ENCODE measurements at places on chromosomes 1 and 21. TPM values are rescaled to one million over a fixed set of nuclear protein-coding genes. Genes with fewer than 3 reads are reported as not detected.
A peak's percentile ranks its signal among the peaks of the same experiment; 100 is the strongest.

GBP7 gene
- total RNA-seq, result not detected

DNA sequence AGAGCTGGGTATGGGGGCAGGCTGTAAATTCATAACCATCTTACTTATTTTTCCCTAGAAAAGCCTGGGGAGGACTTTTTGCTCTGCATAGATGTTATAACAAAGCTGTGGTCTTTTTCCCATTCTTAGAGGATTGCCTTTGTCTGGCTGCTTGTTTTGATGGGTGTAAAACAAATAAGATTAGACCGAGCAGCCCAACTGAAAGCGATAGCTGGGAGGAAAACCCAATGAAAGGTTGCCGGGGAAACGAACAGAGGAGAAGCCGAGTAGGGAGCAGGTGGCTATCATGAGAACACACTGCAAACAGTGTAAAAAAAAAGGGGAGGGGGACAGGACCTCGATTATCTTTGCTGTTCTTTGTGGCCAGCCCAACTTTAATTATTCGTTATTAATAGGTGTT, 1.9 kb downstream of the ELAVL4 start:
- DNase-seq, result no peak

DNA sequence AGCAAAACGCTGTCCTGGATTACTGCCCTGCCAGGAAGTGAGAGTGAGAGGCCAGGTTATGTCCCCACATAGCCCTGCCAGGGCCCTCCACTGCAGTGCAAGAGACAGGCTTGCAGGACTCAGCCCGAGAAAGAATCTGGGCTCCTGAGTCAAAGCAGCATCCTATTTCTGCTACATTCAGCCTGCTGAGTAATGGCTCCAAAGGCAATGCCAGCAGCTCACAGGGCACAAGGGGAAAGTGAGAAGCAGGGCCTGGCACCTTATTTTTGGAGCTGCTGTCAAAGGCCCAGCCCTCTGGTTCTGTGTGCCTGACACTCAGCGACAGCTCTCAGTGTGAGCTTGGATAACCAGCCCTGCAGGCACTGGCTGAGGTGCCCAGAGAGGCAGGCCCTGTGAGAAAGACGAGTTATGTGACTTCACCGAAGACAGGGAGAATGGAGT, 83.9 kb downstream of the DTL start:
- no peak for DNase-seq

GRCh38 chr1:78275906-78276685, 214.7 kb upstream of the PTGFR start:
- DNase-seq, result no peak

MED8 gene
- 39.5 TPM for total RNA-seq

DNA sequence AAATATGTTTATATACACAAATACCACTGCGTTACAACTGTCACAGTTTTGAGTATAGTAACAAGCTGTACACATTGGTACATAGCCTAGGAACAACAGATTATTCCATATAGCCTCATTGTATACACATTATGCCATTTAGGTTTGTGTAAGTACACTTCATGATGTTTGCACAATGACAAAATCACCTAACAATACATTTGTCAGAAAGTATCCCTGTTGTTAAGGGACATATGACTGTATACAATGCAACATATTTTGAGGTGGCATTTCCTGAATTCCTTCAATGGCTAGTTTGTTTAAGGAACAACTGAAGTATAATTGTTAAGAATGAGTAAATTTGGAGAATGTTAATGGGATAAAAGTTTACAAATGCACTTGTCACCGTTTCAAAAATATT, 19.0 kb downstream of the PLPPR5 start:
- DNase-seq, result no peak

DNA sequence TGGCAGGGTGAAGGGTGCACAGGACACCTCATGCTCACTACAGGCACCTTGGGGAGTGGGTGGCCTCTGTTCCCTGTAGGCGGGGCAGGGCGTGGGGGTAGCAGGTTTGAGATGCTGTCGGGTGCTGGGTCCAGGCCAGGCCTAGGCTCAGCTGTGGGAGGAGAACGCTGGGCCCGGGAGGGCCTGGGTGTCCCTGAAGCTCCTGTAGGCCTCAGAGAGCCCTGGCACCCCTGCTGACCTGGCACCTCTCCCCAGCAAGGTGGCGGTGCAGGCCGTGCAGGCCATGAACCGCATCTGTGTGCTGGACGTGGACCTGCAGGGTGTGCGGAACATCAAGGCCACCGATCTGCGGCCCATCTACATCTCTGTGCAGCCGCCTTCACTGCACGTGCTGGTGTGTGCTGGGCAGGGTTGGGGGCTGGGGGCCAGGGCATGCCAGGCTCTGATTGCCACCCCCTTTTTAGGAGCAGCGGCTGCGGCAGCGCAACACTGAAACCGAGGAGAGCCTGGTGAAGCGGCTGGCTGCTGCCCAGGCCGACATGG, 2.5 kb upstream of the GJC2 start:
- DNase-seq, result no peak

DNA sequence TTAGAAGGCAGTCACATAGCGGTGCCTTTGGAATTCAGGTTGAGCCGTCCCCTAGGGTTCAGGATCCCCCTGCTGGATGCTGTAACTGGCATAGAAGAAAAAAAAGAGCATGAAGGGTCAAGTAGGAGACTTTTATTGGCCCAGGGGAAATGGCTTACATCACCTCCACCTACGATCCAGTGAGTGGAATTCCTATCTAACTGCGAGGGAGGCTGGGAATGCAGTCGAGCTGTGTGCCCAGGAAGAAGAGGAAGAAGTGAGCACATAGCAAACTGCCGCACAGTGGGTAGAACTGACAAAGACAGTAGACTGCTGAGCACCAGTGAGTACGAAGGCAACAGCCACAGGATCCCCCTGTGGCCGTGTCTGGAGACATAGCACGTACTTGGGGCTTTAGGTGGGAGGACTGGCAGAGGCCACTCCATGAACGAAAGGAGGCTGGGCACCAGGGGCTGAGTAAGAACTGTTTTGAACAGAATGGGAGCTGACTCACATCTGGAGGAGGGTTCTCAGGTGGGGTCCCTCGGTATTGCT, 79.2 kb downstream of the RNF220 start:
- DNase-seq, result no peak

LINGO4 gene
- not detected for total RNA-seq

DNA sequence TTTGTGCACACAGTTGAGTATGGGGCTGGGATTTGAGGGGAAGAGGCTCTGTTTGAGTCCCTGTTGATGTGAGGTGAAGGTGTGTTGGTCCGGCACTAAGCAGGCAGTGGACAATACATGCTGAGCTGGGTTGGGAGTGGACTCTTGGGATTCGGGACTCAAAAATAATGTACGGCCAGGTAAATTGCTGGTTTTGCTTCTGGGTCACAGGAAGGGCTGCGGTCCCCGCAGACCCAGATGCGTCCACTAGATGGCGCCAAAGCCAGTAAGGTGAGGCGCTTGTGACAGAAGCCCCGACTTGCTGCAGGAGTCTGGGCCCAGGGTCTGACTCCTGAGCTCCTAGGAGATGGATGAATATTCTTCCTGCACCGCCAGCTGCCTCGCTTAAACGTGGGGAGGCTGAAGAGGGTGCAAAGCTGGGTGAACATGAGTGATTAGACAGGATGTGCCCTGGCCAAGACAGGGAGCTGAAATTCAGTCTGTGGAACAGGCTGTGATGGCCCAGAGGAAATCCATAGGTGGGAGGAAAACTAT, 61.4 kb downstream of the ACBD3 start:
- peak; percentile 85 for DNase-seq

DNA sequence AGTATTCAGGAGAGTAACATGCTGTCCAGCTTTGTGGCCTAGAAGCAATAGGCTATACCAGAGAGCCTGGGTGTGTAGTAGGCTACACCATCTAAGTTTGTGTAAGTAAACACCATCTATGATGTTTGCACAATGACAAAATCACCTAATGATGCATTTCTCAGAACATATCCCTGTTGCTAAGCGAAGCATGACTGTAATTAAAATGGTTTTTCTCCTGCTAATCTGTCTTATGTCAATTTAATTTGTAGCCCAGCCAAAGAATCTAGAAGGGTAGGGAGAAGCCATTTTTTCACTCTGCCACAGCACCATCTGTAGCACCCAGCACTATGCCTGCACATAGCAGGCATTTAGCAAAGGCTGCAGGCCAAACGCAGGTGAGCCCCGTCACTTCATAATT, 2.0 kb upstream of the TTC24 start:
- DNase-seq, result no peak

- no peak for DNase-seq
These were observed 363.6 kb downstream of the PLPP3 start for GRCh38 chr1:56215771-56216170.

ADAMTS1 gene
- total RNA-seq, result 20.6 TPM

- no peak for DNase-seq
These were observed 10.5 kb downstream of the ACOT11 start for GRCh38 chr1:54558434-54559030.

DNA sequence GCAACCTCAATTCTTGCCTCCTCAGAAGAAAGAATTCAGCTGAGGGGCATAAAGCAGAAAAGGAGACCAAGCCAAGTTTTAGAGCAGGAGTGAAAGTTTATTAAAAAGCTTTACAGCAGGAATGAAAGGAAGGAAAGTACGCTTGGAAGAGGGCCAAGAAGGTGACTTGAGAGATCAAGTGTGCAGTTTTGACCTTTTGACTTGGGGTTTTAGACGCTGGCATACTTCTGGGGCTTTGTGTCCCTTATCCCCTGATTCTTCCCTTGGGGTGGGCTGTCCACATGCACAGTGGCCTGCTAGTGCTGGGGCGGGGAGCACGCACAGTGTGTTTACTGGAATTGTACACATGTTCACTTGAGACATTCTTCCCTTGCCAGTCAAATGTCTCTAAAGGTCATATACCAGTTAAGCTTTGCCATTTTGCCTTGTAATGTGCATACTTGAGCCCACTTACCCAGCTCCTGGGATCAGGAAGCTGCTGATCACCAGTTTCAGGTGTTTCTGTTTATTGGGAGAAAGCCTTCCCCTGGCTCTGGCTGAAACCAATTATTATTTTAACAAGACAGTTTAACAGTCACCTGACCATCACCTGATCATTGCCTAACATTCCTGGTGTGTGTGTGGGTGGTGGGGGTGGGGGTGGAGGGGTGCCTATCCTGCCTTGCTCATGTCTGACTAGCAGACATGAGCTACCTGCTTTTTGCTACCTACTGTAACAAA, 36.2 kb downstream of the UTP25 start:
- DNase-seq, result no peak

DNA sequence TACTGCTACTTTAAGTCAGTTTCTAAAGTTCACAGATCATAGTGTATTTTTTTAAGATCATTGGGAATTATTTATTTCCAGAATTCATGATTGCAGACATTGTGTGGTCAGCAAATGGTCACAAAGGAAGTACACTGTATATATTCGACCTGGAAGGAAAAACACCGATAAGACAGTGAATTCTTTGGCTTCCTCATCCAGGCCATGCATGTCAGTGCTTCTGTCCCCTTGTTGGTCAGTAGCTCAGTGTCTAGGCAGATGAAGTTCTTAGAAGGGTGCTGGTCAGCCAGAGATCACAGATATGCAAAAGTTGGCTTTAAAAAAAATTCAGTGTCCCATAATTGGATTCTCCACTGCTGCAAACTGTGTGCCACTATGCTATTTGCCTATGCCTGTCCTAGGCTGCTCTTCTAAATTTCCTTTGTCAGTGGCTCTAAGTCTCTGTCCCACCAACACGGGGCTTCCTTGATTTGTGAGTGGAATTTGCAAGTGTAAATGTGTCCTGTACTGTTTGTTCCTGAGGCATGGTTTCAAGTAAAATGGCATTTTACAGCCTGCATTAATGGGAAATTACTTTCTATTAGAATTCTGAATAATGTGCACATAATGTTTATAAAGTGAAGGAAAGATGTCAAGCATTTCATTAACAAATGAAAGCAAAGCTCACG, 12.0 kb upstream of the VAMP4 start:
- DNase-seq, result no peak

DNA sequence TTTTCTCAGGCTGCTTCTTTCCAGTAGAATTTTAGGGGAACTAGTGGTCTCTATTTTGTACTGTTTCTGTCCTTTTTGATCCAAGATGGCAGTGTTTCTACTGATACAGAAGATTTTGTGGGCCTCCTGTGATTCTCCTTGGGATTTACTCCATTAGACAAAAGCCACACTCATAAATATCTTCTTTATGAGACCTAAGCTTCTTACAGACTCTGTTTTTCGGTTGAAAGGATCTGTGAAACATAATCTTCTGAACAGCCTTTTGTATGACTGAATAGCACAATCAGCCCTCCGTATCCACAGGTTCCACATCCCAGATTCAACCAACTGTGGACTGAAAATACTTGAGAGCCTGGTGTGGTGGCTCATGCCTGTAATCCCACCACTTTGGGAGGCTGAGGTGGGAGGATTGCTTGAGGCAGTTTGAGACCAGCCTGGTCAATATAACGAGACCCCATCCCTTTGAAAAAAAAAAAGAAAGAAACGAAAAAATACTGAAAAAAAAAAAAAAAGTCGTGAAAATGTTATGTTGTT, 10.8 kb upstream of the PSMD4 start:
- no peak for DNase-seq

DNA sequence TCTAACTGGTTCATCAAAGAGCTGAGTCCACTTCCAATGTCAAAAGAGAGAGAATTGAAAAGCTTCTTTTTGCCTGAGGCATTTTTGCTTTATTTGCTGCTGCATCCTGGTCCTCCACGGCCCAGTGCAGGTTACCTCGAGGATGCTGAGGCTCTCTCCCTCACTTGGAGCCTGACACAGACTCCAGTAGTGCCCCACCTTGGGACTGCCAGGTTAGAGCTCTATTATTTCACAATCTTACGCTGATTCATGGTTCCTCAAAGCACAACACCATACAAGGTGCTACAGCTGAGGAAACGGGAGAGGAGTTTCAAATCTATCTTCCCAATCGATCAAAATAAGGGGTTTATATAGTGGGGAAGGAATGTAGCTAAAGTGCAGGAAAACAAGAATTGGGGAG, 13.6 kb upstream of the PLPPR4 start:
- no peak for DNase-seq

GRCh38 chr21:35329940-35330660, 281.0 kb upstream of the RUNX1 start:
- no peak for DNase-seq

DNA sequence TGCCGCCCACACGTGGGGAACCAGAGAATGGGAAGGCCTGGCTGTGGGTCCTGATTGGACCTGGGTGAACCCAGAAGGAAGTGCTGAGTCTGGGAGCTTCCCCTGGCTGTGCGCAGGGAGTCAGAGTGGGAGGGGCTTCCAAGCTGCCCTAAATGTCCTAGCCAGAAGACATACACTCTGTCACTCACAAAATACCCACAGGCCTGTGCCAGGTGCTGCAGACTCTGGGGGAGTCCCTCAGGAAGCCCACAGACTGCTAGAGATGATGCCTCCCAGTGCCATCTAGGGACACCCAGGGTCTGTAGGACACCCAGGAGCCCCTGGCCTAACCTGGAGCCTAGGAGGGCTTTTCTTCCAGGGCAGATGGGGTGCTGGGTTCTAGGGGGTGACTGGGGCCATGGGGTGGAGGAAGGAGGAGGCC, 33.7 kb upstream of the LRP8 start:
- DNase-seq, result no peak

DNA sequence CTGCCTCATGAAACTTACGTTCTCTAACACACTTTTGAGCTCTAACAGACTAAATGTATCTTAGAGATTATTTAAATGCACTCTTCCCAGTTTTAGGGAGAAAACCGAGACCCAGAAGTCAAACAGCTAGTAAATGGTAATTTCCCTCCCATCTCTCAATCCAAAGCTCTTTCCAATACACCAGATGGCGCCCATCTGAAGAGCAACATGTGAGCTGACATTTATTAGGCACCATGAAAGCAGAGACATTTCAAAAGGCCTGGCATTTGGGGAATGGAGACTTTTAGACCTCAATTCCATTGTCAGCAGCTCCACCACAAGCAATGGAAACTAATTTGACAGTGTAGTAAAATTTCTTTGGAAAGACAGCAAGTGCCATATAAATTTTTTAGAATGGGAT, 191.4 kb downstream of the DAB1 start:
- no peak for DNase-seq

All from left colon (tissue), 2 donors.